ELF-1 (cell line): ENCODE measurements at places on chromosomes 7 and 10.
A peak's percentile ranks its signal among the peaks of the same experiment; 100 is the strongest.

DNA sequence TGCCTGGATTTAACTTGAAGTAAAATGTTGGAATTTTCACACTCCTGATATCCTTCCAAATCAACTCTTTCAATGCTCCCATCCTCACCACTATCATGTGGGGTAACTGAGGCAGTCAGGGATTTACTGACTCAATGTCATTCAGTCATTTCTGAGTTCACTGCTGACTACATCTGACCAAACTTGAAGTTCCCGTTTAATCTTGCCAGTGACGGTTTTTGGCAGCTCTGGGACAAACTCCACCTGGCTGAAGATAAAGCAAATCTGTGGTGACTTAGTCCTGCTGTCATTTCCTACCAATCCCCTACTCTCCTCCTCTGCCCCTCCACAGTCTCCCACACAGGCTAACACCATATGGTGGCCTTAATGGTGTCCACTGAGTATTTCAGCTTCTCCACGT lies 22.7 kb upstream of the ACSM6 start:
- DNase-seq: no peak

GRCh38 chr7:64878684-64879083 lies 24.4 kb upstream of the ZNF273 start:
- no peak for DNase-seq

GRCh38 chr7:87608431-87608830 lies 7.7 kb upstream of the ABCB1 start:
- no peak for DNase-seq

GRCh38 chr7:157496416-157497275 lies 159.8 kb downstream of the DNAJB6 start:
- DNase-seq: no peak

- DNase-seq: no peak
Observed at GRCh38 chr7:107803009-107803610, at the start of gene SLC26A3. Gene SLC26A3, minus strand, starts transcription at chr7:107803223. Its CDS starts 8,714 bp downstream, at chr7:107794509.

DNA sequence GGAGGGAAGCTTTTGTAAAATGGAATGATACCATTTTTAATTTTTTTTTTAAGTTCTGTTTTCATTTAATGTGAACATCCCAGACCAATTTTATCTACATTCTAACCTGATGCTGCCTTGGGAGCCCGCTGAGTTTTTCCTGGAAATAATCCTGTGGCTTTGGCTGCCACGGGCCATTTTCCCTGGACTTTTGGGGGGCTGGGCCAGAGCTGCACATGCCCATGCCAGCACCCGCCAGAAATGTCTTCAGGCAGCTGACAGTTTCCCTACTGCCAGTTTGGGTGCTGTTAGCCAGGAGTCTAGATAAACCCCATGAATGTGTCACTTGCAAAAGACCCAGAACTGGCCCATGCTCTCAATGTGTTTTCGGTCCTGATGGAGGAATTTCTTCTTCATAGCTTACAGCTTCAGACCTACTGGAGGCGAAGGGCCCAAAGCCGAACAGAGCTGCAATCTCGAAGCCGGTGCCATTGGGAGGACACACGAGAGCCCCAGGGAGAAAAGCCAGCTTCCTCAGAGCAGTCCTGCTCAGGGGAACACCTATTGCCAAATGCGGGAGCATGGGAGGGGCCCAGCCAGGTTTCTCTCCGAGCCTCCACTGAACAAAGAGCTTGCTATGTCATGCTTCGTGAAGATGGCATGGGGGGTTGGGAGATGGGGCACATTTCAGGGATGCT lies 444.2 kb upstream of the MKI67 start:
- DNase-seq: no peak

GRCh38 chr7:157002819-157003421 lies 7.5 kb downstream of the MNX1 start:
- DNase-seq: peak; percentile 80

GRCh38 chr10:123835575-123835974 lies 56.0 kb downstream of the CPXM2 start:
- no peak for DNase-seq

DNA sequence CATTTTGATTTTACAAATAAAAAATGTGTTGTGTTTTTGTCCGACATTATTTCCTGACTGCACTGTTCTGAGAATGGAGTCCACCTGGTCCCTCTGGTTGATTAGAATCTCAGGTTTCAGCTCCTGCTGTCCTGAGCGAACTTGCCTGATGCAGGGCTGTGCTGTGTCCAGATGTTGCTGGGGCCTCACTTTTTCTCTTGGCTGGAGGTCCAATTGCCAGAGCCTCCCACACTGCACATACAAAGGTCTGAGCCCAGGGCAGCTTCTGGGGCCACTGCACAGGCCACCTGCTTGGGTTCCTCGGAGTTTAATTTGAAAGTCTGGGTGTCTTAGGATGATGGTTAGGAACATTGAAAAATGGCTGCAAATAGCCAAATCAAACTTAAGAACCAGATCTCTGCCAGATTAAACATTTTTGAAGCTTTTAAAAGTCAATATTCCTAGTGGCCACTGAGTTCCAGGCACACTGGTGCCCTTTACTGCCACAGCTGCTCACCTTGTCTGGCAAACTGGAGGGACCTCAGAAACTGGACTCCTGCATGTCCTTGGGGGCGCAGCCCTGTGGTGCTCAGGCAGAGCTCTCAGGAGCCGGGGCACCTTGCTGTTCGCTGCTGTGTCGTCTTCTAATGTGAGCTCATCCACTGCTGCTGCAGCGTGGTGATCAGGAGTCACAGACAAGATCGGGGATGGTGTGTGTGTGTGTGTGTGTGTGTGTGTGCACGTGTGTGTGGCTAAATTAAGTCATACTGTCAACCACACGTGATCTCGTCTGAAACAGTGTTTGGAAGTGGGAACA lies 75.0 kb downstream of the WDR37 start:
- DNase-seq: no peak

DNA sequence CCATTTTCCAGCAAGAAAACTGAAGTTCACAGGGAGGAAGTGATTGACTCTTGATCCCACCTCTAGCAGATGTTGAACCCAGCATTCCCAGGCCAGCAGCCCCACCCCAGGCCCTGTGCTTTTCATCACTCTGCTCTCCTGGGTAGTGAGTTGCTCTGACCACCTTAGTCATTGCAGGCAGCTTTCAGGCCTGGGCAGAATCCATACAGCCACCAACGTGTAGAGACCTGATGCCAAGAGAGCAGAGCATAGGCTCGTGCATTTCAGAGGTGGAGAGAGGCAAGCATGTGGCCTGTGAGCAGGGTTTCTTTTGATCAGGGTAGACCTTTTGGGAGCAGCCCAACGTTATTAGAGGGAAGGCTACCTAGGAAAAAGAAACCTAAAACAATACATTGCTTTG lies 334.6 kb downstream of the PTEN start:
- no peak for DNase-seq

- DNase-seq: no peak
Observed at GRCh38 chr10:96718304-96718990, 1.9 kb downstream of the PIK3AP1 start.

GRCh38 chr7:45680776-45681175 lies 106.6 kb downstream of the ADCY1 start:
- DNase-seq: no peak

GRCh38 chr7:153504288-153505075 lies 547.7 kb upstream of the DPP6 start:
- DNase-seq: no peak

GRCh38 chr7:147013825-147014224 lies 897.2 kb downstream of the CNTNAP2 start:
- no peak for DNase-seq

GRCh38 chr7:140159497-140159896 lies 17.3 kb downstream of the KDM7A start:
- DNase-seq: peak; percentile 60

DNA sequence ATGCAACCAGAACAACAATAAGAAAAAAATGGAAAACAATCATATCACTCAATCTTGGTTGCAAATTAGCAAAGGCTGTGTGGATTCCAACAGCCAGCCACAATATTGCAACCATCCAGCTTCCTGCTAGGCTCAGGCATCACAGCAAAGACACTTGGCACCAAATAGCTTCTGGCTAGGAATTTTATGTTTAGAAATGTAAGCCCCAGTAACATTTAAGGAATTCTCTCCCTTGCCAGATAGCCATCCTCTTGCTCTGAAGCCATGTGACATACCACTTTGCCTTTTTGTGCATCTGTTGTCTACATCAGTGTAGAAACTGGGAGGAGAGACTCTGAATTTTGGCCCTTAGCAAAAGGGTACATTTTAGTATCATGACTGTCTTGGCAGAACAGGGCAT lies 22.2 kb downstream of the MKX start:
- DNase-seq: no peak

- DNase-seq: no peak
Observed at GRCh38 chr7:100003711-100004661, 11.4 kb upstream of the ZKSCAN1 start.

GRCh38 chr10:131129544-131129943 lies 182.0 kb downstream of the TCERG1L start:
- DNase-seq: peak; percentile 60

DNA sequence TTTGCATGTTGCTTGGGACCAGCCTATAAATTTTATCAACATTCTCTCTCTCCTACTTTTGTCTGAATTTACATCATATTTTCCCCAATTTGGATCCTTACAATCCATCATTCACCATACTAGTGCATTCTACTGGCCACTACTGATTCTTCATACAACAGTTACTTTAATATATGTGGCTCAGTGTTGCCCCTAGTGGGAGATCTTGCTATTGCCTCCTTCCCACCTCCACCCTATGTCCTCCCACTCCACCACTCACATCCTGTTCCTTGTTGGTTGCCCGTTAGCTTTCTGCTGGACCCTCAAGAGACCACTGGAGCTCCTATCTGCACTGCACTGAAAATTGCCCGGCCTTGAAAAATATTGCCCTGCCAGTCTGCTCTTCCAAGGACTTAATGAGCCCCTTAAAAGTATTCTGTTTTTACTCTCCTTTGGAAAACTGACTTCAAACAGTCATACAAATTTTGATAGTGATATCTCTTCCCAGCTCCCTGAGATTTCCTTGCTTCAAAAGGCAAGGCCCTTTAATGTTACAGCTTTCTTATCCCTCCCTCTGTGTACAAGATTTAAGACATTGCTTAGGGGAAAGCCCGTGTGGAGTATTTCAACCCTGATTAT lies 243.2 kb upstream of the TMEM229A start:
- DNase-seq: peak; percentile 39

- DNase-seq: no peak
Observed at GRCh38 chr10:27654284-27654683, 91.3 kb downstream of the MKX start.

GRCh38 chr10:90968328-90969081 lies 47.6 kb upstream of the ANKRD1 start:
- DNase-seq: no peak

DNA sequence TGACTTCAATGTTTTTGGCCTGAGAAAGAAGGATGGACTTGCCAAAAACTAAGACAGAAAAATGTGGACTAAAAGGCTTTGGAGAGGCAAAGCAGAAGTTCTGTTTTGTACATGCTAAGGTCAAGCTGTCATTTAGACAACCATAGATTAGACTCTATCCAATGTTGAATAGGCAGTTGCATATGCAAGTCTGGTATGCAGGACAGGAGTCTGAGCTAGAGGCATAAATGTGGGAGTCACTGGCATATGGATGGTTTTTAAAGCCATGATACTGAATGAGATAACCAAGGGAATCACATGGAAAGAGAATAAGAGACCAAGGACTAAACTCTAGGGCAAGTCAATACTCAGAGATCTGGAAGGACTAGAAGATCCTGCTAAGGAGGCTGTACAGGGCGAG lies 164.1 kb downstream of the LSM5 start:
- no peak for DNase-seq

DNA sequence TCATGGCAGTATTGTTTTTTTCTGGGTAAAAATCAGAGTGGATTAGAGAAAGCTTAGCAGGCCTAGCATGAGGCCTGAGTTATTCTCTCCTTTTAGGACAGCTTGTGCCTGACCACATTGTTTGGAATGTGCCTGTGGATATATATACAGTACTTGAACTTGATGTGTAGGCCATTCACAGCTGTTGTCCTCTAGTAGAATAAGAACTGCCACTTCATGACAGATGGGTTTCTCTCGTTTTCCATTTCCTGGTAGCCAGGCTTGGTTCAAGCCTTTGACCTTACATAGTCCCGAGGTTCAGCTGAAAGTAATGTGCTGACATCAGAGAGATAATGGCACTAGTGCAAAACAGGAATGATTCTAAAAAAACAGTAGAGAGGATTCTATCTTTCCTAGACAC lies 473.9 kb downstream of the AUTS2 start:
- DNase-seq: no peak

GRCh38 chr7:691361-692045 lies 35.0 kb upstream of the DNAAF5 start:
- no peak for DNase-seq

DNA sequence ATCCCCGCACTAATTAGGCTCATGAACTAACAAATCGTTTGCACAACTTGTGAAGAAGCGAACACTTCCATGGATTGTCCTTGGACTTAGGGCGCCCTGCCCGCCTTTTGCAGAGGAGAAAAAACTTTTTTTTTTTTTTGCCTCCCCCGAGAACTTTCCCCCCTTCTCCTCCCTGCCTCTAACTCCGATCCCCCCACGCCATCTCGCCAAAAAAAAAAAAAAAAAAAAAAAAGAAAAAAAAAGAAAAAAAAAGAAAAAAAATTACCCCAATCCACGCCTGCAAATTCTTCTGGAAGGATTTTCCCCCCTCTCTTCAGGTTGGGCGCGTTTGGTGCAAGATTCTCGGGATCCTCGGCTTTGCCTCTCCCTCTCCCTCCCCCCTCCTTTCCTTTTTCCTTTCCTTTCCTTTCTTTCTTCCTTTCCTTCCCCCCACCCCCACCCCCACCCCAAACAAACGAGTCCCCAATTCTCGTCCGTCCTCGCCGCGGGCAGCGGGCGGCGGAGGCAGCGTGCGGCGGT lies at the start of gene EMX2:
TSS of gene EMX2 (plus strand) at position 41 of the 519 bp plus-strand sequence. CDS start 522 bp downstream, outside the sequence.
- no peak for DNase-seq

DNA sequence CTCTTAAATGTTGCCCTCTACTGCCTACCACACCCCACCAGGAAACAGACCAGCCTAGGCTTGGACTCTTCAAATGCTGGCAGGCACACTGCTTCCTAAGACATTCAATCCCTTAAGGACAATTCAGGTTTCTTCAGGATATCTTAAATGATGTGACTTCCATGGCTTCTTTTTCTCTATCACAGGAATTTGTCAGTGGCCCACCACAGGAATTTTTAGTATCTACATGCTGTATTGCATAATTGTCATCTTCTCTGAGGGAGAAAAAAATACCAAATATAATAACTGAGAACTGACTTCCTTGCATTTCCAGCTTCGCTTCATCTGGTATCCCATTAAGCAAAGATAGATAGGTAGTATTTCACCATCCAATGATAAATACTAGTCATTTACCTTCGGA lies 129.3 kb downstream of the WNT2 start:
- DNase-seq: no peak

GRCh38 chr10:8897769-8898168 lies 843.3 kb downstream of the GATA3 start:
- no peak for DNase-seq
